ENCODE measurements at places on chromosomes 4 and X.

DNA sequence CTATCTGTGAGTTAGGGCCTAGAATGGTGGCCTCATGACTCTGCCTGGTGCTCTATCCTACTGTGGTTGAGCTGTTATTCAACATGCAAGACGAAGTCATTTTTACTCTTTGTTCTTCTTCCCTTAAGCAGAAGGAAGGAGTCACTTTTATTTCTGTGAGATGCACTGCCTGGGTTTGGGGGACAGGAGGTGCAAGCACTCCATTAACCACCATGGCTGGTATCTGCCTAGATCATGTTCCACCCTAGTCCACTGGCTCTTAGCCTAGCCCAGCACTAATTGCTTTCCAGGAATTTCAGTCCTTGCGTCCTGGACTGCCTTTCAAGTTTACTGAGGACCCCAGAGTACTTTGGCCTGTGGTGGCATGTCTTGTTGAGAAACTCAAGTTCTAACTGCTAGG lies 1182.7 kb downstream of the FSTL5 start:
- DNase-seq: no peak

- no peak for DNase-seq
These were observed 194.8 kb downstream of the CHRDL1 start for GRCh38 chrX:110600745-110601310.

GRCh38 chrX:10166731-10167151 lies 10.0 kb downstream of the CLCN4 start:
- no peak for DNase-seq

- no peak for DNase-seq
These were observed 20.9 kb downstream of the MPP1 start for GRCh38 chrX:154784149-154784995.

DNA sequence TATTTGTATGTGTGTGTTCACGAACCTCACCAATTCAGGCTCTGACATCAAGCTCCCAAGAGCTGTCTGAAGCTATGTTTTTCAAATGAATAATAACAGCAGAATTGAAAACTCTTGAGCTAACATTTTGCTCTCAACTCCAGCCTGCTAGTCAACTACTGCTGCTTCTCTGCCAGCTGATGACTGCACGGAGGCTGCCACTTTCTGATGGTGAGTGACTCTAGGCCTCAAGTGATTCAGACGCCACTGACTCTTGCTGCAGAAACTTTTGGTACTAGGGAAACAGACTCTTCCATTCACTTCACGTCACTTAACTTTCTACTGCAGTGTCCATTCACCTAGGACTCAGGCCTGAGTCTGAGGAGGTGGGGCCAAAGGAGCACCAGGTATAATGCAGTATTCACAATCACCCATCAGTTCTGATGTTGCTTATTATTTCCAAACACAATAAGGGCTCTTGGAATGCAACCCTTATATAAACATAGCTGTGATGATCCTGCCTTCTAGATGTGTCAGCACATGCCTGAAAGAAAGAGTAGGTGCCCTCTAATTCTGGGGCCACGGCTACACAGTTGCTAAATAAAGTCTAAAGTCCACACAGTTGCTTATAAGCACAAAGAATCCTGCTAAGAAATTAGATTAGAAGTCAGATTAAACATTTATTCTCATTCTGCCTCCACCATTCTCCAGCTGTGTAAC lies 16.0 kb downstream of the PRDM8 start:
- DNase-seq: no peak

DNA sequence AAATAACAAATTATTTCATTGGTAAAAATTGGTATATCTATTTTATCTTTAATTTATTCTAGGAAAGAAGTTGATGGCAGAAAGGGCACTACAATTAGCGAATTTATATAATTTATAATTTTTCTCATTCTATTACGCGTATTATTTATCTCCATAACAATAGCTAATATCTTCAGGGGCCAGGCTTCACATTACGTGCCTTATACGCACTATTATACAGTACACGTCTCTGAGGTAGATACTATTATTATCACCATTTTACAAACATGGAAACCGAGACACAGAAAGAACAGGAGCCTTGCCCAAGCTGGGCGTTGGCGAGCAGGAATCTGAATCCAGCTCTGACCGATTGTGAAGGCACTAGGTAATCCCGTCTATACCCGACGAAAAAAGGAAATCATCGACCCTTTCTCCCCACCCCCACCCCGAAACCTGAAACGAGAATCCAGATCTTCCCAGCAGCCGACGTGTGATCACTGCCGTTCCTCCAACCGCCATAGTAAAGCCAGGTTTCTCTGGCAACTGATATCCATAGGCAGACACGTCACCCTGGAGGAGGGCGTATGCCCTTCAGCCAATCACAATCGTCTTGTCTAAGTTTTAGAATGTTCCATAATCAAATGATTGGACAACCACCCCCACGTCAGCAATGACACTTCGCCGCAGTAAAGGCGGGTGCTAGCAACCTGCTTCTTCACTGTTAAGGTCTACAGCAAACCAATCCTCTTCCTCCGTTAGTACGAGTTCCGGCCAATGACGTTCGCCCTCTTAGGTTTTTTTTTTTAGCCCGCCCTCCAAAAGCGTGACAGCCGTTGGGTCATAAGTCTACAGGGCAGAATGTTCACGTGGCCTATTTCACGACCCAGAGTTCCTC lies at the start of gene MORF4L2:
TSS of gene MORF4L2 (minus strand) at position 501 of the 874 bp plus-strand sequence. CDS start 9,672 bp downstream, outside the sequence.
- DNase-seq: no peak

DNA sequence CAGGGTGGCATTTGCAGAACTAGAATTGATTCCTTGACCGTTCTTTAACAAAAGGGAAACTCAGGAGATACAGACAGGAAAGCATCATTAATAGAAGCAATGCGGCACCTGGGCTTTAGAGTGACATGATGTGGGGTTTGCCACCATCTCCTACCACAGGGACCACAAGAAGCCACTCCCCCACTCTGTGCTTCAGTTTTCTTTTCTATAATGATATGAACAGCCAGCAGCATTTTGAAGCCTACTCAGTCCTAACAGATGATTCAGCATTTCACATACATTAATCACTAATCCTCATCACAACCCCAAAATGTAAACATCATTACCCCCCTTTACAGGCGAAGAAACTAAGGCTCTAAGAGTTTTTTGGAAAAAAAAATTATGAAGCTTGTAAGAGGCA lies 22.9 kb downstream of the CCDC149 start:
- DNase-seq: no peak

- DNase-seq: no peak
These were observed 996.8 kb downstream of the PCDH19 start for GRCh38 chrX:99413317-99413716.

GRCh38 chr4:99117876-99118693 lies 26.0 kb downstream of the ADH4 start:
- no peak for DNase-seq

GRCh38 chr4:123352240-123352945 lies 44.2 kb upstream of the SPRY1 start:
- no peak for DNase-seq

DNA sequence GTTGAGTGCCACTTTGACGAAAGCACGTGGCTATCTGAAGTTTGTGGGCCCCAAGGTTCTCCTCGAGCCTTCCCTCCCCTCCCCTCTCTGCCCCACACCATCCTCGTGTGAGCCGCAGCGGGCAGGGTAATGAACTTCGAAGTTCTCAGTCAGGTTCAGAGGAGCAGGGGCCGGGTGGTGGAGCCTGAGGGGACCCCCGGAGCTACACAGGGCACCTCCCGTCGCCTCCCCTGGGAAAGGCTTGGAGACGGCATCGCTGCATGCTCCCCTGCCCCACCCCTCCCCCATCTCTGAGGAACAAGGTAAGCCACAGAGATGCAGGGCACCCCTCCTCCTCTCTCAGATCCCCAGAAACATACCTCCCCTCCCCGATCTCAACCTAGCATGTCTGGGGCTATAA lies 2.8 kb upstream of the NKX1-1 start:
- no peak for DNase-seq
